Activated CD4-positive, alpha-beta T cell treated with anti-CD3 and anti-CD28 coated beads, Interleukin-2, amount 10 ng/mL, durations not matched to agents 7 days and 5 days (primary cell): ENCODE measurements at places on chromosomes 1 and 21. TPM values are rescaled to one million over a fixed set of nuclear protein-coding genes. Genes with fewer than 3 reads are reported as not detected.

- DNase-seq: peak; percentile 58
Measured at GRCh38 chr1:233281711-233282581, 13.6 kb downstream of the PCNX2 start.

GRCh38 chr1:202282025-202282371 lies 59.7 kb downstream of the UBE2T start:
- DNase-seq: no peak

DNA sequence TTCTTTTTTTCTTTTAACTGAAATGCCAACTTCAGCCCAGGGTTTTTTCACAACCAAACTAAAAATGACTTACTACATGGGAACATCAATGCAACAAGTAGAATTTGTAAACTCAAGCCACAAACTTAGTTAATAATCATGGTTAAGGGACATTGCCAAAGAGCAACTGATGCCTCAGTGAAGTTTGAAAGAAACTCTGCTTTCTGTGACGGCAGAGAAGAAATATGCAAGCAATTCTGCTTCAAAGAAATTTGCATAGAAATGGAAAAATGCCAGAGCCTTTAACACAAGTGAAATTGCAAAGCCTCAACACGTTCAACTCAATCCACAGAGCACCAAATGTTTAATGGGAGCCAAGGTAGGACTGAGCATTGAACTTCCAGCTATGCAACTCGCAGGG lies 5.0 kb upstream of the CHD5 start:
- DNase-seq: no peak

DNA sequence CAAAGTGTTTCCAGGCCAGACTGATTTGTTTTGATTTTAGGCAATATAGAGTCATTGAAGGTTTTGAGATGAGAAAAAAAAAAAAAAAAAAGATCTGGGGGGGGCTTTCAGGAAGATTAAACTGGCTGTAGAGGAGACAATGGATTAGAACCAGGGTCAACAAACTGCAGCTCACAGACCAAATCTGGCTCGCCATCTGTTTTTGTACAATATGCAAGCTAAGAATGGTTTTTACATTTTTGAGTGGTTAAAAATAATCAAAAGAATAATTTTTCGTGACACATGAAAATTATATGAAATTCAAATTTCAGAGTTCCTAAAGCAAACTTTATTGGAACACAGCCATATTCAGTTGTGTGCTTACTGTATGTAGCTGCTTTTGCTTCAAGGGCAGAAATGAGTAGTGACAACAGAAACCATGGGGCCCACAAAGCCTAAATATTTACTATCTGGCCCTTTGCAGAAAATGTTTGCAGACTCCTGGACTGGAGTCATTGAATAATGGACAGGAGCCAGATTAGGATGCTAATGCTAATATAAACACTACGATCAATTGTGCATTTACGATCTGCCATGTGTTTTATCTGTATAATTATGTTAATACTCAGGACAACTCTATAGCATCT lies 375.7 kb upstream of the DAB1 start:
- DNase-seq: no peak

The BRWD1 gene
- 33.0 TPM for total RNA-seq

DNA sequence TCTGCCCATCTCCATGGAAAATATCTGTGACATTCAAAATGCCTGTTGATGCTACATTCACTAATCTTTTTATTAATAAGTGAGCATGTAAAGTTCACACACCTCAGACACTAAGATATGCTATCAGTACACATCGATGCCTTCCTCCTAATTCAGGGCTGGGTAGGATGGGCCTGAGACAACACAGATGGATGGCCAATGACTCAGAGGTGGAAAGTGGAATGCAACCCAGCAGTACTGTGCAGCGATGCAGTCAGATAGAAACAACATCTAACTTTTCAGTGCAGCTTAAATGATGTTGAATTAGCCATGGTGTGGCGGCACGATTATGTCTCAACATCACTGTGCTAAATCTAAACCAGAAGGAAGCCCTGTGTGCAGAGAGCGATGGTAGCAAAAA lies 161.6 kb upstream of the KCNJ15 start:
- DNase-seq: no peak

DNA sequence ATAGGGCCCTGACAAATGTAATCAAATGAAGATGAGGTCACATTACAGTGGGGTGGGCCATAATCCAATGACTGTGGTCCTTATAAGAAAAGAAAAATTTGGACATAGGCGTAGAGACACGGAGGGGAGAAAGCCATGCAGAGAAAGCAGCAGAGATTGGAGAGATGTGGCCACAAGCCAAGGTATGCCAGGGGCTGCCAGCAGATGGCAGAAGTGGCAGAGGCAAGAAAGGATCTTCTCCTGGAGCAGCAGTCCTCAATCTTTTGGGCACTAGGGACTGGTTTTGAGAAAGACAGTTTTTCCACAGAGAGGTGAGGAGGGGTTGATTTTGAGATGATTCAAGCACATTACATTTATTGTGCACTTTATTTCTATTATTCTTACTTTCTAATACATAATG lies 355.1 kb downstream of the NPHP4 start:
- peak; percentile 25 for DNase-seq

DNA sequence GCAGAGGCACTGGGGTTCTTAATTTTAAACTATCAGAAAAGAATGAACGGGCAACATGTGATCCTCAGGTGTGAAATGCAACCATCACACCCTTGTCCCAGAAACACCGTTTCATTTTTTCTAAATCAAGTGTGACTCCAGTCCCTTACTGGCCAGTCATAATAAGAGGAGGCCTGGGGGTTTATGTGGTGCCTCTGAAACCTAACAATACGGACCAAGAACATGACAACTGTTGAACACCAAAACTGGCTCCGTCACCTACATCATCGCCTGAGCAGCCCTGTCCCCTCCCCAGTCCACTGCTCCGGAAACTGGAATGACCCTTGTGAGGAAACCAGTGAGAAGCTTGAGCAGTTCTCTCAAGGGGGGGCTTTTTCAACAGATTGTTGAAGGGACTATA lies 55.9 kb upstream of the KIF26B start:
- DNase-seq: no peak

DNA sequence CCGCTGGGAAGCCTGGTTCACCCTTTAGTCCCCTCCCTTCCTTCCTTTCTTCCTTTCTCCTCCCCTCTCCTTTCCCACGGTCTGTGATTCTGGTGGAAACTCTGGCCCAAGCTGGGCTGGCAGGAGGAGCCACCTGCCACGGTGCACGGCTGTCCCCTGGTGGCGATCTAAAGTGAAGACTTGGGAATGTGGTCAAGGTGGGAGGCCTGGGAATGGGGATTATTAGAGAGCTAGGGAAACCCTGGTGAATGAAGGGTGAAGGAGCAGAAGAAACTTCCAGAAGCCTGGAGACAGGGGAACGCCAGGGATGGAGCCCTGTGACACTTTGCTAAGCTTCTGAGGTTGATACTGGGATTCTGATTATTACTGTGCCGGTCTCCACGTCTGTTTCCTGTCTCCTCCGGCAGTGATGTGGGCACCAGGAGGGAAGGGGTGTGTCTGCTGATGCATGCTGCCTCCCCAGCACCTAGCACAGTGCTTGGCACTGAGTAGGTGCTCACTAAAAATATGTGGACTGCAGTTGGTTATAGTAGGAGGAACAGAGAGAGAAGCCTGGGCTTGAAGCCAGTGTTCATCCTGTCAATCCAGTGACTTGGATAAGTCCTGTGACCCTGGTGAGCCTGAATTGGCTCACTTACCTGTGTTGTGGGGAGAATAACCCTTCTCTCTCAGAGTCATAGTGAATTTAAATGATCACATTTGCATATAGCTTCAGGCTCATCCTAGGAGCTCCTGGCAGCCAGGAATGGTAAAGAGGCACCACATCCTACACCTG lies 71.2 kb upstream of the NBPF3 start:
- DNase-seq: peak; percentile 58

The COL11A1 gene
- not detected for total RNA-seq
